ENCODE measurements at places on chromosomes 11 and 22.

- DNase-seq: no peak
These were observed 10.2 kb upstream of the CD82 start for GRCh38 chr11:44555031-44555800.

GRCh38 chr11:17164361-17165246, 43.2 kb downstream of the PIK3C2A start:
- no peak for DNase-seq

DNA sequence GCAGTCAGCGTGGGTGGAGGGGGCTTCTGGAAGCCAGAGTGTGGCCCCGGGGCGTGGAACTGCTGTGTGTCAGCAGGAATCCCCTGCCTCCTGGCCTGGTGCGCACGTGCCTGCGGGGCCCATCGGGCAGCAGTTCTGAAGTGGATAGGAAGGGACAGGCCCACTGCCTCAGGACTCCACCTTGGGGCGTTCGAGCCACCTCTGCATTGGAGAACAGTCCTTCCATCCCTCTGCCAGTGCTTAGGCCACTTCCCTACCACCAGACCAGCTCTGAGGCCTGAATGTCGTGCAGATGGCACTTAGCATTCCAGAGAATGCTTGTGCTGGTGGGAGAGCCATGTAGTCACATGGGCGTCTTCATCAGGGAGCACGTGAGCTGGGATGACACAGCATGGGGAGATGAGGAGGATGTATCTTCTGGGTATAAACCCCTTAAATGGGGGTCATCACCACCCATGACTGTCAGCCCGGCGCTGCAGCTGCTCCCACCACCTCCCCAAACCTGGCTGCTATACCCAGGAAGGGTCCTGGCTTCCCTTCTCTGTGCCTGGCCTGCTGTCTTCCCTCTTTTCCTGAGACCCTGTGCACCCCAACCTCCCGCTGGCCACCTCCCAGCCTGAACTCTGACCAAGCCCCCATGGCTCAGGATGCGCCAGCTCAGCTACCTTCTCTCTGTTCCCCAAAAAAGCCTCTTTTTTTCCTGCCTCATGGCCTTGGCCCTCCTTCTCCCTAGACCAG, 9.7 kb downstream of the INCENP start:
- no peak for DNase-seq

DNA sequence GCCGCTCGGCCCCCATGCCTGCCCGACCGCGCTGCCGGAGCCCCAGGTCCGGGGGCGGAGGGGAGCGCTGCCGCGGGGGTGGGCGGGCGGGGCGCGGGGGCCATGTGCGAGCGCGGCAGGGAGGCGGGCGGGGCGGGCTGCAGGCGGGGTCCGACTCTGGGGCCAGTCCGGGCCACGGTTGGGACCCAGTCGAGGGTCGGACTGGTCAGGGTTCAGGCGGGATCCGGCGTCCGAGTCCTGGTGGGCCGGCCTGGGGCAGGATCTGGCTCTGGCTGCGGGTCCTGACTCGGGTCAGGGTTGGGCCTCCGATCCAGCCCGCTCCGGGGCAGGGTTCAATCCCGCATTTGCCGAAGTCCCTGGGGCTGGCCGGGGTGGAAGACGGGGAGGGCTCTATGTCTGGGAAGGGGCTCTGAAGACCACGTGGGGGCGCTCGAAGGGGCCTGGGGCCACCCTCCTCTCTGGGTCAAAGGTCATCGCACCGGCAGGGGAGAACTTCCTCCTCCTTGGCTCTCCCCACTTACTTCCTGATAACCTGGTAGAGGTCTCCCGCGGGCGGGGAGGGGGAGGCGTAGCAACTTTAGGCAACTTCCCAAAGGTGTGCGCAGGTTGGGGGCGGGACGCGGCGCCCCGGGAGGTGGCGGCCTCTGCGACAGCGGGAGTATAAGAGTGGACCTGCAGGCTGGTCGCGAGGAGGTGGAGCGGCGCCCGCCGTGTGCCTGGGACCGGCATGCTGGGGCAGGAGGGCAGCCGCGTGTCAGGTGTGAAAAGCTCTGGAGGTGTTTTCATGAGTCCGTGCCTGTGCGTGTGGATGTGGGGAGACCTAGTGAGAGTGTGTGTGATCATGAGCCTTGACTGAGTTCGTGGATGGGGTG, 603 bp downstream of the ESRRA start:
- peak; percentile 53 for DNase-seq

GRCh38 chr11:80196041-80196440, 755.2 kb upstream of the TENM4 start:
- DNase-seq: no peak

DNA sequence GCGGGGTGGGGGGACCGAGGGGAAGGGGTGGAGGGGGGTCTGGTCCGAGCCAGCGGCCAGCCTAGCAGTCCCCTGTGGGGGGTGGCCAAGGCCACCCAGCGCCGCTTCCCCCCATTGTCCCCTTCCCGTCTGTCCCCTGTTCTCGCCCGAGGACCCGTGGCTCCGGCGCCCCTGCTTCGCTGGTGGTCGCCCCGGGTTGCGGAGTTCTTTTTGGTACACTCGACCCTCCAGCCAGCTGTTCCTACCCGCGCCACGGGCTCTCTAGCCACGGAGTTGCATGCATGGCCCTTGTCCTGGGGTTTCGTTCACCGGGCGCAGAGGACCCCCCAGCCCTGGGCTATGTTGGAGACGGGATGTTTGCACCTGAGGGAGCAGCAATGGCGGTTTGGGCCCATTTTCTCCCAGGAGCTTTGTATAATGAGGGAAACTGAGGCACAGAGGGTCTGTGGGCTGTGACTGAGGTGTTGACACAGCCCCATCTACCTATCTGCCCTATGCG, 489 bp downstream of the RNF214 start:
- DNase-seq: no peak

DNA sequence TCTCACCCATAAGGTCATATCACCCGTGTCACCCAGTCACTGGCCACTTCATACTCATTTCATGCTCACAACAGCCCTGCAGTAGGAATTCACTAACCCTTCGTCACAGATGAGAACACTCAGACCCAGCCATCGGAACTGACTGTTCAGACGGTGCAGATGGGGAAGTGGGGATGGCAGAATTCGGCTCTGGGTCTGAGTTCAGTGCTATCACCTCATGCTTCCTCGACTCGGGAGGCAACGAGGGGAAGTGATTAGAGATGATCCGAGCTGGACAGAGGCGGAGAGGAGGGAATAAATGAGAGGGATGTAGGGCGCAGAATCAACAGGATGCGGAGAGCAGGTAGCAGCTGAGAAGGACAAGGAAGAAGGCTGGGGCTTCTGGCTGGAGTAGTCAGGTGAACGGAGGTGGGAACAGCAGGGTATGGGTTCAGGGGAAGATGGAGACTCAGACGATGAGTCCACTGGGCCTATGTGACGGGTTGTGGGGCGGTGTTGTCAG, 4.7 kb downstream of the B3GNT6 start:
- DNase-seq: no peak

- no peak for DNase-seq
These were observed 30.9 kb upstream of the FLI1 start for GRCh38 chr11:128662960-128663359.

- no peak for DNase-seq
These were observed 8.2 kb downstream of the AP1B1 start for GRCh38 chr22:29380032-29380781.

- DNase-seq: no peak
These were observed 105.8 kb downstream of the ABTB2 start for GRCh38 chr11:34252015-34252414.

GRCh38 chr22:46390105-46390651, 54.7 kb downstream of the TRMU start:
- no peak for DNase-seq

- no peak for DNase-seq
These were observed 585.4 kb downstream of the NELL1 start for GRCh38 chr11:21254790-21255189.

DNA sequence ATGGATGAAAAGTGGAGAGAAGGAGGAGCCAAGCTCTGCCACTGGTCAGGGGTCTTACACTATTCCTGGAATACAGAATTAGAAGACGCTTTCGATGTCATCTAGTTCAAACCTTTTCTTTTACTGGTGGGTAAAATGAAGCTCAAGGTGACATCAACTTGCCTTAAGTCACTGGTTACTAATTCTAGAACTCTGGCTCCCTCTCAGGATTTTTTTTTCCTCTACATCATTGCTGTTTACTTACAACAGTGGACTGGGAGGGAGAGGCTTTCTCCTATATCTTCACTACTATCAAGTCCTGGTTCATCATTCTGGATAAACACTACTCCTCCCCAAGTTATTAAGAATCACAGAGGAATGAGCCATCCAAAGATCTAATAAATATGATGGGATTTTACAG, 82.9 kb downstream of the ETS1 start:
- DNase-seq: no peak

DNA sequence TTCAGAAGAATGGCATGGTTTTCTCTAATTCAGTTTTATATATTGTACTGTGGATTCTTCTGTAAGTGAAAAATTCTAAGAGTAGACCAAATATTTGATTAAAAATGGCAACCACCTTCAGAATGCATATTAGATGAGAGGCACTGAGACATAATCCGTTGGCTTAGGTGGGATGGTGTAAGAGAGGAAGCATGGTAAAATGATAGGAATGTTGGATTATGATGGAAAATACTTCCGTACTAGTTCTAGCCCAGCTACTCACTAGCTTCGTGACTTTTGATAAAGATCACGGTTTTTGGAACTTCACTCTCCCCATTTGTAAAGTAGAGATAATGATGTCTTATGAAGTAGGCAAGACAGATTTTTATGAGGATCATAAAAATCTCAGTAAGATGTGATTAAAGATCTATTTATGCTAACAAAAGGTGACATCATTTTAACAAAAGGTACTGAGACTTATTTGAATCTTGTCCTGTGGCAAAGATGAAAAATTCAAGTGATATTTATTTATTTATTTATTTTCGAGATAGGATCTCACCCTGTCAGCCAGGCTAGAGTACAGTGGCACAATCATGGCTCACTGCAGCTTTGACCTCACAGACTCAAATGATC, 37.5 kb downstream of the UVRAG start:
- no peak for DNase-seq

GRCh38 chr11:47448566-47449427, at the start of gene RAPSN:
RAPSN (minus strand) TSS chr11:47449136; CDS start chr11:47448964, 172 bp downstream.
- DNase-seq: no peak

- DNase-seq: no peak
These were observed 26.8 kb upstream of the B3GAT1 start for GRCh38 chr11:134438542-134439537.

DNA sequence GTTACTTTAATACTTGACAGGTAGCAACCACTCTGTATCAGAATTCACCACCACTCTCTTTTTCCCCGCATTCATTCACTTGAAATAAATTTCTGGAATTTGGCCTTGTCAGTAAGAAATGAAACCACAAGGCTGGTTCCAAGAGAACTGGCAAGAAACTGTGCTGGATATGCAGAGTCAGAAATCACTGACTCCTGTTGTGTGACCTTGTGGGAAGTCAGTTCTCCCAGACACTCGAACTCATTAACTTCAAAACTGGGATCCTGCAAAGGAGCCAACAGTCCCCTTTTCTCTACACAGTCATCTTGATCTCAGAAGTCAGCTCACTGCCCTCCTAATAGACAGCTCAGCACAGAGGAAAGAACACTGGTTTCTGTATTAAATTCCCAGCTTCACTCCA, 142.7 kb downstream of the LRRC4C start:
- DNase-seq: peak; percentile 88

- DNase-seq: no peak
These were observed 59.0 kb downstream of the UBASH3B start for GRCh38 chr11:122714484-122714883.

Measured in ACHN (cell line).